ENCODE measurements at places on chromosomes 16 and 17.

DNA sequence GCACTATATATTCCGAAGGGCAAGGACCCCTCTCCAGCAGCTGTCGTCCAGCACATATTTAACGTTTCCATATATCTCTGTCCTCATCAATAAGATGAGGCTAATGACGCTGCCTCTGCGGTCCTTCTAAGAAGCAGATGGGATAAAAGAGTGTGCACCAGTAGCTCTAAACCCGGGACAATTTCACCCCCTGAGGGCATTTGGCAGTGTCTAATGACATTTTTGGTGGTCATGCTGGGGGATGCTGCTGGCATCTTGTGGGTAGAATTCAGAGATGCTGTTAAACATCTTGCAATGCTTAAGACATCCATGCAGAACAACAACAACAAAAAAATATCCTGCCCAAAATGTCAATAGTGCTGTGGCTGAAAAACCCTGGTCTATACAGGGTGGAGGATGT is 372.9 kb downstream of the CDH13 start:
- DNase-seq: no peak

GRCh38 chr16:50666658-50667496 is 14.2 kb downstream of the SNX20 start:
- no peak for DNase-seq

DNA sequence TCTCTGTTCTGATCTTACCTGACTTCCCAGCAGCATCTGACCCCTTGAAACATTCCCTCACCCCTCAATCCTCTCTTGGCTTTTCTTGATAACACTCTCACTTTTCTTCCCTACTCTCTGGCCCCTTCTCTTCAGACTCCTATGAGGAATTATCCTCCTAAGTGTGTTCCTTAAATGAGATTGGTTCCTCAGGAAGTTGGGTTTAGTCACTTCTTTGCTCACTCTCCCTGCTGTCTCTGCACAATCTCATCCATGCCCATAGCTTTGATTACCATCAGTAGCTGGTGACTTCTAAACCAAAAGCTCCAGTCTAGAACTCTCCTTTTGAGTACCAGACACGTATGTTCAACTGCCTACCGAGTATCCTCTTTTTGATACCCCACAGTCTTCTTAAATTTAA is 13.0 kb downstream of the MED24 start:
- DNase-seq: no peak

DNA sequence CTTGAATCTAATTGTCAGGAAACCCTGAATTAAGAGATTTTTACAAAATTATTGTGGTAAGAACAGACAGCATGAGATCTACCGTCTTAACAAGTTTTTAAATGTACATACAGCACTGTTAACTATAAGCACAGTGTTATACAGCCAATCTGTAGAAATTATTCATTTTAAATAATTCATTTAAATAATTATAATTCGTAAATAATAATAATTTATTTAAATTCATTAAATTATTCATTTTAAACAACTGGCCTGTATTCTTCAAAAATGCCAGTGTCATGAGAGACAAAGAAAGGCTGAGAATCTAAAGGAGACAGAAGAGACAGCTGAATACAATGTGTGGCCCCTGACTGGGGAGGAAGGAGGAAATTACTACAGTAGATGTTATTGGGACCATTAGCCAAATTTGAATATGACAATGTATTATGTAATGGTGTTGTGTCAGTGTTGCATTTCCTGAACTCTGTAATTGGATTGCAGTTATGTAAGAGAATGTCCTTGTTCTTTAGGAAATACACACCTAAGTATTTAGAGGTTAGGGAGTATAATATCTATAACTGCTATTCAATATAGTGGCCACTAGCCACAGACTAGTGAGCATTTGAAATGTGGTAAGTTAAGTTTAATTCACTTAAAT is 2.3 kb downstream of the RSAD1 start:
- DNase-seq: no peak

- DNase-seq: no peak
These were observed 39.1 kb downstream of the OR1D5 start for GRCh38 chr17:3024346-3024745.

GRCh38 chr16:19784183-19784736 is 66.2 kb downstream of the IQCK start:
- no peak for DNase-seq

GRCh38 chr17:74737299-74738050 is 419 bp downstream of the RAB37 start:
- no peak for DNase-seq

- no peak for DNase-seq
These were observed 70.0 kb upstream of the HS3ST3A1 start for GRCh38 chr17:13671771-13672170.

DNA sequence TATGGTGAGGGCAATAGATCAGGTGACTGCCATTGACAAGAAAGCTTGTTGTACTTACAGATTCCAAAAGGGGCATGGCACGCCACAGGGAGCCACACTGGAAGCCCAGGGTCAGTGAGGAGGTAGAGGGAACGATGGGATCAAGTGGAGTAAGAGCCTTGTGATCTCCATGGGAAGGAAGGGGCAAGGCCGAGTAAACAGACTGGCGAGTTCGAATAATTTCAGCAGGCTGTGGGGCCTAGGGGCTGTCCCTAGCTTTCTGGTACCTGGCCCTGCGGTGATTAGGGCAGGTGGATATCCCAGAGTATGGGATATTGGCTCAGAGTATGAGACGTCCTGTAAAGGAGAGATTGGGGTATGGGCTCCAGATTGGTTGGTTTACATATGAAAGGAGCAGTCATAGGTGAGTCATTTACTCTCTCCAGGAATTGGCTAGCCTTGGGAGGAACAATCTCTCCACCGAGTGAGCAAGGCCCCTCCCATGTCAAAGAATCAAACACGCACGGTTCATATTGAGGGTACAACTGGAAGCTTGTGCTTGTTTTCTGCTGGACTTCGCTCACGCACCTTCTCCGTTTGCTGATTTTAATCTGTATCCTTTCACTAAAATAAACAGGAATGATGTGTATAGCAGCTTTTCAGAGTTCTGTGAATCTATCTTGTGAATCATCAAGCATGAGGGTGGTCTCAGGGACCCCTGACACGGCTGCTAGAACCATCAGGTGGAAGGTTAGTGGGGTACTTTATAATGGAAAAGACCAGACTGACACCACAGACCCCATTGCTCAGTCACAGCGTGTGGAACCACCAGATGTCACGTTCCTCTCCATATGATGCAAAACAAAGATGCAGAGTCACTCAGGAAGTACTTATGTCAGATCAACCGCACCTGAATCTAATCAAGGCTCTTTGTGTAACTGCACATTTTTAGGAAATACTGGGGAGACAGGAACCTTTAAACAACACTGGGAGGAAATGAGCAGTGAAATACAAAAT is 27.9 kb downstream of the GABARAPL2 start:
- DNase-seq: no peak

GRCh38 chr16:67783353-67783725 is 23.0 kb downstream of the RANBP10 start:
- no peak for DNase-seq

DNA sequence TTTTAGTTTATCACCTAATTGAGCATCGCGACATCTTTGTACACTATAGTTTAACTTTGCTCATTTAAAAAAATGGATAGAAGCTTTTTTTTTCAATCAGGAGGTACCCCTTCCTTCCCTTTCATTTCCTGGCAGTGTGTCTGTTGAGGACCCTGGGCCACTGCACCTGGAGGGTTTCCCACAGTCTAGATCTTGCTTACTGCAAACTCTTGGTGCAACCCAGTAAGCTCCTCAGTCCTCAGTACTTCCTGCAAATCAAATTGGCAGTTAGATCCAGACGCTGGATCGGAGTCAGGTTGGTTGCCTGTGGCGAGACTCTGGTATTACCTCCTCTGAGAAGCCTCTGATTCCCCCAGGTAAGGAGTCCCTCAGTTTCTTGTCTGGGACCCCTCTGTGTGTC is 162.0 kb downstream of the RAB11FIP4 start:
- DNase-seq: no peak

- DNase-seq: no peak
These were observed 2.8 kb upstream of the IL21R start for GRCh38 chr16:27398894-27399853.

- DNase-seq: no peak
These were observed 9.8 kb downstream of the ST6GALNAC1 start for GRCh38 chr17:76633628-76634328.

- DNase-seq: peak; percentile 40
These were observed 197.1 kb upstream of the RPL38 start for GRCh38 chr17:74006371-74006770.
